ENCODE measurements at places on chromosomes 1 and 21. TPM values are rescaled to one million over a fixed set of nuclear protein-coding genes. Genes with fewer than 3 reads are reported as not detected.
A peak's percentile ranks its signal among the peaks of the same experiment; 100 is the strongest.

- no peak for DNase-seq
These were observed 154.5 kb downstream of the DENND1B start for GRCh38 chr1:197620714-197621163.

DNA sequence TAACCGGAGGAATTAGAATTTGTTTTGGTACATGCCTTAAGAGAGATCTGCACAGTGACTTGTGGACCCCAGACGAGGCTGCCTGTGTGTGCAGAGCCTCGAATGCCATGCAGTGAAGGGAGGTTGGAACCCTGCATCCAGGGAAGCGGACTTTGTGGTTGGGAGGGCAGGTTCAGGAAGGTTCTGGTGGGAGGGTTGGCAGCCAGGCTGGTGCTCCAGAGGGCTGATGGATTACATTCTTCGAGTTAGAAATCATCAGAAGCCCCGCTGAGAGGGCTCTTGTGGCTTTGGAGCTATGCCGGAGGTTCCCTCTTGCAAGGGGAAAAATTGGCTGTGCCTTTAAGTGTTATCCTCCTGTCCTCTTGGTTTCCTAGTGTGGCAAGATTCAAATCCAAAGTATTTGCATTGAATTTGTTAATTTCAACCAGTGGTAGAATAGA is 21.1 kb downstream of the ROR1 start:
- no peak for DNase-seq

DNA sequence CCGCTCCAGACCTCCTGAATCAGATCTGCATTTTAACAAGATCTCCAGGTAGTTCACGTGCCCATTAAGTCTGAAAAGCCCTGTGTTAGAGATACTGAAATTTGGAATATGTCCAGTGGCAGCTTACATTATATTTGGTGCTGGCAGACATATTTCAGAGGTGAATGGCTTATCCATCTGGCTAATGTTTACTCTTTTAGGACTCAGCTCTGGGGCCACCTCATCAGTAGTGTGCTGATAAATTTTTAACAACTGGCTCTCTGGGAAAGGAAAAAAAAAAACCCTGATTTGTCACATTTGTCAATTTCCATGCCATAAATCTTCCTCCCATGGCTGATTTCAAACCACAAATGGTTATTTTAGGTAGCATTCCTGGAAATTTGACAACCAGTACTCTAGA is 25.3 kb upstream of the SYT6 start:
- DNase-seq = no peak

- peak; percentile 62 for DNase-seq
These were observed 1.1 kb downstream of the GABPA start for GRCh38 chr21:25735646-25736597.

- DNase-seq = no peak
These were observed 5.5 kb upstream of the PLEKHM2 start for GRCh38 chr1:15678578-15678977.

DNA sequence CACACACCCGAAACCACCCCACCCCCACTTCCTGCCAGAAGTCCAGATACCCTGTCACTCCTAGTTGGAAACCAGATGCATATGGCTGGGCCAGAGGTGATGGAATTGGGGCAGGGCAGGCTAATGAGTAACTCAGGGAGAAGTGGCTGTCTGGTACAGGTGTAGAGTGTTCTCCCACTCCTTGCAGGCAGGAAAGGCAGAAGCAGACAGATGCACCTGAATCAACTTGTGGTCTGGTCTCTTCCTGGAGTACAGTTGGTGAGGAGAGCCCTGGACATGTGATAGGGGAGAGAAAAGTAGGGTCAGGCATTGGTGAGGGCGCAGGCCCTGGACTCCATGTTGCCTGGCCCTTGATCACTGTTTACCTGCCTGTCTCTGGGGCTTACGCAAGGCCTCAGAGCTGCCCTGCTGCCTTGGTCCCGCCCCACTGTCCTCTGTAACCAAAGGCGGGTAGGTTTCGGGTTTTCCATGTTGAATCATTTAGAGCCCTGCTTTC is 2.5 kb downstream of the CGN start:
- DNase-seq = no peak

DNA sequence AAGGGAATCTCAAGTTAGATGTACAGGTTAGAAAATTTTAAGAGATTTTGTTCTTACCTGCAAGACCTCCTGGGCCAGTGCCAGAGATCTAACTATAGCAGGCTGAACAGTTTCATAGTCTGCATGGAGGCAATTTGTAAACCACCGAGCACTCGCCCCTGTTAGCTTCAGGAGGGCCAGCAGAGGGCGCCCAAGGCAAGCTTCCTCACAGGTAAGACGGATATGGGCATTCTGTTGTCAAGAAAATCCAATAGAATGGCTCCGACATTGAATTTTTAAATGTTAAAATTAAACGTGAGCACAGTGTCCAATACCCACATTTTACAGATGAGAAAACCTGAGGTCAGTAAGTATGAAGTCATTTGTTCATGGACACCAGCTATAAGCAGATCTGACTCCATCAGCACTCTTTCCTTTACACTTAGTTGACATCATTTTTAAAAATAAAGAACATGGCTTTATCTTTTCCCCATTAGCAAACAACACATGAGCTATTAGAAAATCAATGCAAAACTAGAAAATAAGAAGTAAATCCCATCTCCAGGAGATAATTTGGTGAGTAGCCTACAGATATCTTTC is 2.2 kb downstream of the REG4 start:
- peak; percentile 50 for DNase-seq

DNA sequence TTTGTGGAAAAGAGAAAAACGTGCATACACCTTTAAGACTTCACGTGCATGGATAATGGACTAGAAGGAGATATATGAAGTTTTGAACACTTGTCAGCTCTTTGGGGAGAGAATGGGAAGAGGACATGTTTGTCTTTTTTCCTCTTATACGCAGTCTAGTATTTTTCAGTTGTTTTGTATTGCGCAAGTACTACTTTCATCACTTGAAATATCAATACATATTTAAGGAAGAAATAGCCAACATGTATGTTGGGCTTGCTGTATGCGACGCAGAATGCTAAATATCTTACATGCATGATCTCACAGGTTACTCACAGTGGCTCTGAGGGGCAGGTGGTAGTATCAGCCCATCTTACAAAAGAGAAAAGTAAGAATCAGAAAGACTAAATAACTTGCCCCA is 176.5 kb upstream of the RUNX1 start:
- no peak for DNase-seq

- no peak for DNase-seq
These were observed 147.7 kb downstream of the CDC42BPA start for GRCh38 chr1:227170361-227171166.

- peak; percentile 59 for DNase-seq
These were observed 553 bp downstream of the CMPK1 start for GRCh38 chr1:47333922-47334764.

- DNase-seq = no peak
These were observed 28.6 kb downstream of the GFI1 start for GRCh38 chr1:92458146-92458545.

GRCh38 chr1:162899422-162900146 is 38.6 kb upstream of the CCDC190 start:
- DNase-seq = no peak

CZIB gene
- total RNA-seq = 43.1 TPM

TMPRSS3 gene
- total RNA-seq = 0.32 TPM

OR2G3 gene
- not detected for total RNA-seq
